Bone marrow (tissue), 2 donors: ENCODE measurements at places on chromosomes 12 and 14.

- no peak for DNase-seq
Measured at GRCh38 chr12:111462210-111462769, 56.6 kb downstream of the SH2B3 start.

- DNase-seq = no peak
Measured at GRCh38 chr12:70628701-70629480, 8.3 kb downstream of the PTPRB start.

DNA sequence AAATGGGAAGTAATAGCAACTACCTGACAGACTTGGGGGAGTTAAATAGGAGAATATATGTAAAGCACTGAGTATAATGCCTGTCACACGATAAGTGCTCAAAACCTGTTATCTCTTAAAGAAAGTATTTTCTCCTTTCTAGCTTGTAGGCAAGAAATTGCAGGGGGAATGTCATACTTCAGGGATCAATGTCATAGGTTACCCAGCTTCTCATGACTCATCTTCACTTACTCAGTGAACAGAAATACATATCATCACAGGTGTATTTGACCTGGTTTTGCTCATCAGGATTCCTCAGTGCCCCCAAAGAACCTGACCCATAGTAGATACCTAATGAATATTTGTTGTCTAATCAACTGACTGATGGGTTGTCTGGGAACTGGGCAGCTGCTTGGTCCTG lies 285.0 kb upstream of the ATP2B1 start:
- DNase-seq = no peak

DNA sequence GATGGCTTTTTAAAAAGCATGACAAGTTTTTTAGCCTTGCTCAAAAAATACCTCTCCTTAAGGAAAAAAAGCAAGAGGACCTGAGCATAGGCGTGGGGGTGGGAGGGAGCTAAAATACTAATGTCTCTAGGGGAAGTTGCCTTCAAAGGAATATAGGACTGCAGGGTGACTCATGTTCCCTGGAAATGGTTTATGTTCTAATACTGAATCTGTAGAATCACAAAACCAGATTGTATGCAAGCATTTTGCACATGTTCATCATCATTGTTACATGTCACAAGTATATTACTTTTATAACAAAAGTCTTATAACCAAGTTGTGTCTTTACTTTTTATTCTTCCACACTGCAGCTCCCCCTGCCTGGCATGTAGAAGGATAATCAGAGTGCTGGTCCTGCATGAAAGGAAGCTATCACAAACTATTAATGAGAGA lies 36.6 kb downstream of the GPR135 start:
- DNase-seq = no peak
